IMR-90 (cell line): ENCODE measurements at places on chromosomes 6 and 20. TPM values are rescaled to one million over a fixed set of nuclear protein-coding genes. Genes with fewer than 3 reads are reported as not detected.

DDX39B gene
- 640 and 796 TPM in 2 replicates for total RNA-seq

AIF1 gene
- total RNA-seq: not detected in 2 replicates

DNA sequence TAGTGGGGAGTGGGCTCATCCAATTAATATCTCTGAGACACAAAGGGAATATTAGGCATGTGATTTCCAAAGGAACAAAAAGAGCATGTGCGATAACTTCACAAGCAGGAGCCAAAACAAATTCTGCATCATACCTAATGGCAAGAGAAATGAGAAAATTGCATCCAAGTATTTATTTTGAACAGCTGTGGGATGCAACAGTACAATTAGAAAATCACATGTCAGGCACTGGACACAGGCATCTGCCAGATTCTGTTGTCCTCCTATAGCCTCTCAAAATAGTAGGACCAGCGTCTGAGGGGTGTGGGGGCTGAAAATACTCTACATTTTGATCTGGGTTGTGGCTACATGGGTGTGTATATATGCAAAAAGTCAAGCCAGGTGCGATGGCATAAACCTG is 66.3 kb downstream of the EDN1 start:
- DNase-seq: no peak

- DNase-seq: no peak
These were observed 30.0 kb downstream of the MAP3K5 start for GRCh38 chr6:136762022-136762975.

LY6G5B gene
- 1.9 and 2.2 TPM in 2 replicates for total RNA-seq

DNA sequence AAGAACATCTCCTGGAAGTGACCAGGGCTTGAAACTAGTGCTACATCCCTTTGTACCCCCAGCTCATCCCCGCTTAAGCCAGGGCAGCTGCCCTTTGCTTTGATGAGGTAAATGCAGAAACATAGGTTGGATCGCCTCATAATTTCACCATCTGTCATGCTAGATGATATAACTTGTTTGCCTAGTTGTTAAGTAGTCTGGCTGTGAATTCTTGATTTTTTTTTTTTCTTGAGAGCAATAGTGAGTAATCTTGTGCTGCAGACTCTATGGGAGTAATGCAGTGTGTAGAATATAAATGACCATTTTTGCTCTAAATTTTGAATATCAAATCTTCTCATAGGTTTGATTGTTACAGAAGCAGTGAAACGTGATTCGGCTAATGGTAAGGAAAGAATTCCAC is 4.1 kb downstream of the TRDN start:
- no peak for DNase-seq

GRCh38 chr20:43959079-43959919 is 44.6 kb downstream of the TOX2 start:
- no peak for DNase-seq

DNA sequence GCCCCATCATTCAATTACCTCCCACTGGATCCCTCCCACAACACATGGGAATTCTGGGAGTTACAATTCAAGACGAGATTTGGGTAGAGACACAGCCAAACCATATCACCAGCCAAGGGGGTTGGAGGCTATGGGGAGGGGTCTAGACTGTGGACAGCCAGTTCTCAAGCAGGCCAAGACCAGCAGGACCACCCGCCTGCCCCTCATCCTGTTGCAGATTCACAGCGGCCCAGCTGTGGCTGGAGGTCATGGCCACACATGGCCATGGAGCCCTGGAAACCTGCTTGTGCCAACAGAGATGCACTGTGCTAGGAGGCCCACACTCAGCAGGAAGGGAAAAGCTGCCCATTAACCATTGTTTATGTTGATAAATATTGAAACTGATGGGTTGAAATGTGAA is 240.5 kb downstream of the TTLL2 start:
- no peak for DNase-seq

DNA sequence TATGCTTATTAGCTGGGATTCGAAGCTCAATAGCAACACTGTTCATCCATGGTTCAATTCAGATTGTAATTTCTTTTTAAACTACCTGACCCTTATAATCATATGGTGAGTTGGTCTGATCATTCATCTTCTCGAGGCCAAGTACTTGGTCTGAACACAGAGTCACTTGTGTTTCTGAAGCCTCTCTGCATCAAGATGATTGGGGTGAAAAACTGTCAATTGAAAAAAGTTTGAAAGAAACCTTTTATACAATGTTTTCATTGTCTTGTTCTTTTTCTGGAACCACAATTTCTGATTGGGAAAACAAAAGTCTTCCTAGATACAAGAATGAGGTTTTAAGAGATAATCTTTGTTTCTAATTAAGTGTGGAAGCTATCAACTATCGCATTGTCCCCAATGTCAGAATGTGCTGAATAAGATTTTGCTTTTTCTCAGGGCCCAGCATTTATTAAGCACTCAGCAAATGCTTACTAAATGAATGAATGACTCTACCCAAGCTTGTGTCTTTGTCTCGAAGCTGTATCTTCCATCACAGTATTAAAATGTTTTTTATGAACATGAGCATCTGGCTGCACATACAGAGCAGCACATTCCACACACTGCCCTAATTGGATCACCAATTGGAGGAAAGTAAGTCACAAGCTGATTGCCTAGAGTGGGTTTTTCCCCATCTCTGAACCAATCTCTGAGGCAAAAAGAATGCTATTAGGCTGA is 45.0 kb upstream of the MOXD1 start:
- no peak for DNase-seq

DNA sequence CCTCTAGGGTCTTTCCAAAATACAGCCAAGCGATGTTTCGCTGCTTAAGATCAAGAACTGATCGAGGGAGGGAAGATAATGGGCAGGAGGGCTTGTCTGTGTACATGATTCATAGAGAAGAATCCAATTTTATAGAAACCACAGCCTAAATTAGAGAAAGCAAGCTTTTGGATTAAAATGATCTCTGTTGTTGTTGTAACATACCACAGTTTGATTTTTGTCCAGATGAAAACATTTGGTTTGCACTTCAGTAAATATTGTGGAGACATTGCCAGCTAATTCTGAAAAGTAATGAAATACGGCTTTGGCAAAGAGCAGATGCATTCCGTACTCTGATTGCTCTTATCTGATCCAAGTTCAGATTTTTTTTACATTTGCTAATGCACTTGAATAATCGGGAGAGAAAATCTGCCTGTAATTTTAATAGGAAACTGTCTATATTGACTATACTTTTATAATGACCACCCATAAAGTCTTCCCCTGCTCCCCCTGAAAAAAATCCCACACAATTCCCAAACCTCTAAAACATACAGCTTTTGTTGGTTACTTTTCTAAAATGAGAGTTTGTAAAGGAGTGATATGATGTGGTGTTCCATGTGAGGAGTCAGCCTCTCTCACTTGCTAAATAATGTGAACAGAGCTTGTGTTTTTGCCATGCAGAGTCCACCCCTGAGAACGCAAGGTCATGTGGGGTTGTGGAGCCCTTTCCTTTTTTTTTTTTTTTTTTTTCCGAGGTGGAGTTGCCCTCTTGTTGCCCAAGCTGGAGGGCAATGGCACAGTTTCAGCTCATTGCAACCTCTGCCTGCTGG is 199.9 kb downstream of the DTNBP1 start:
- DNase-seq: peak; percentile 56
